ENCODE measurements at places on chromosomes 13 and 19. TPM values are rescaled to one million over a fixed set of nuclear protein-coding genes. Genes with fewer than 3 reads are reported as not detected.

GTPBP3 gene
- total RNA-seq: 27.0 TPM

ETV2 gene
- total RNA-seq: 0.11 TPM

SMIM17 gene
- total RNA-seq: 0.25 TPM

AXL gene
- total RNA-seq: 278 TPM

SPRED3 gene
- 2.4 TPM for total RNA-seq

ATP8B3 gene
- total RNA-seq: 2.7 TPM

KLK14 gene
- total RNA-seq: not detected

PSG1 gene
- 0.62 TPM for total RNA-seq

ATP4A gene
- total RNA-seq: not detected
